ENCODE measurements at places on chromosomes 4 and X.

GRCh38 chr4:173518425-173519102, 11.5 kb downstream of the HAND2 start:
- no peak for DNase-seq

GRCh38 chr4:172962564-172963353, 205.9 kb upstream of the GALNT7 start:
- no peak for DNase-seq

DNA sequence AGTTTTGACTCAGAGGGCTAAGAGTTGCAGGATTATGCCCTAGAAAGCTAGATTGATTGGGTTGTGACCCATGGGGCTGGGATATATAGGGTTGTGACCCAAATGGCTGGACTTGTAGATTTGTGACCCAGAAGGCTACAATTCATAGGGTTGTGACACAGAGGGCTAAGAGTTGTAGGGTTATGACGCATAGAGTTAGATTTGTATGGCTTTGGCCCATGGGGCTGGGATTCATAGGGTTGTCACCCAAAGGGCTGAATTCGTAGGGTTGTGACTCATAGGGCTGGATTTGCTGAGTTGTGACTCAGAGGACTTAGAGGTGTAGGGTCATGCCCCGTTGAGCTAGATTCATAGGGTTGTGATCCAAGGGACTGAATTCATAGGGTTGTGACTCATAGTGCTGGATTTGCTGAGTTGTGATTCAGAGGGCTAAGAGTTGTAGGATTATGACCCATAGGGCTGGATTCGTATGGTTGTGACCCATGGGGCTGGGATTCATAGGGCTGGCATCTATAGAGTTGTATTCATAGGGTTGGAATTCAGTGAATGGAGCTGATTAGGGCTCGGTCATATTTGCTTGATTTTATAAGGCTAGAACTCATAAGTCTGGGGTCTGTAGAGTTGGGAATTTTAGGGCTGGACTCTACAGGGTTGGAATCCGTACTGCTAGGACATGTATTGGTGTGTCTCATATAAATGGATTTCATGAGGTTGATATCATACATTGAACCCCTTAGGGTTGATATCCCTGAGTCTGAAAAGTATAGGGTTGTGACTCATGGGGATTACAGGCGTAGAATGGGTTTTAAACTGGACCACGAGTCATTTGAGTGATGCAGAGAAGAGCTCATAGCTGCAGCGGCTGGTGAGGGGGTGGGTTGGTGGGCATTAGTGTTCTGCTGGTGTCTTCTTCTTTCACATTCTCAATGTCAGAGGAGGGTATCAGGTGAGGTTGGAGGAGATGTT, 125.7 kb downstream of the CRLF2 start:
- DNase-seq, result no peak

DNA sequence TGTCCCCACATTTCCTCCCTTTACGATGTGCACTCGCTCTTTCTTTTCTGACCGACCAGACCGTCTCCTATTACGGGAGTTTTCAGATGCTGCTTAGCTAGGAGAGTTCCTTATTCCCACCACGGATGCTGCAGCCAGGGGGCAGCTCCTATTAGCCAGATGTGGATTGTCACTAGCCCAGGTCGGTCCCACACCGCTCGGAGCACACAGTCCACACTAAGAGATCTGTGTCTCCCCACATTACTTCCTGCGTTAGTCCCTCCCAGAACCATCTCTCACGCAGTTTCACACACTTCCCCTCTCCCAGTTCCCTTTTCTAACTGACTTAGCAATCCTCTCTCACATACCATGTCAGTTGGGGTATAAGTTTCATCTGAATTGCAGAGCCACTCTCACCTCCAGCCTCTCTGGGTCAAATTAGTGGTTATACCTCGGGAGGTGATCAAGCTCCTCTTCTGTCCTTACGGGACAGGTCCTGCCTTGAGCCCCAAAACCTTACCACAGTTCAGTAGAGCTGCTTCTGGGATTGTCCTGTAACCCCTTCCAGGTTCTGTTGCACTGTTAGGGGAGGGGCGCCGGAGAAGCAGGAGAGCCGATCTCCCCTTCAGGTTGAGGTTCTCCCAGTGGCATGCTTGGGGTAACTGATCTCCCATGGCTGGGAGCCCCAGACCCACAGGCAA, 28.2 kb downstream of the SULT1E1 start:
- DNase-seq, result no peak

DNA sequence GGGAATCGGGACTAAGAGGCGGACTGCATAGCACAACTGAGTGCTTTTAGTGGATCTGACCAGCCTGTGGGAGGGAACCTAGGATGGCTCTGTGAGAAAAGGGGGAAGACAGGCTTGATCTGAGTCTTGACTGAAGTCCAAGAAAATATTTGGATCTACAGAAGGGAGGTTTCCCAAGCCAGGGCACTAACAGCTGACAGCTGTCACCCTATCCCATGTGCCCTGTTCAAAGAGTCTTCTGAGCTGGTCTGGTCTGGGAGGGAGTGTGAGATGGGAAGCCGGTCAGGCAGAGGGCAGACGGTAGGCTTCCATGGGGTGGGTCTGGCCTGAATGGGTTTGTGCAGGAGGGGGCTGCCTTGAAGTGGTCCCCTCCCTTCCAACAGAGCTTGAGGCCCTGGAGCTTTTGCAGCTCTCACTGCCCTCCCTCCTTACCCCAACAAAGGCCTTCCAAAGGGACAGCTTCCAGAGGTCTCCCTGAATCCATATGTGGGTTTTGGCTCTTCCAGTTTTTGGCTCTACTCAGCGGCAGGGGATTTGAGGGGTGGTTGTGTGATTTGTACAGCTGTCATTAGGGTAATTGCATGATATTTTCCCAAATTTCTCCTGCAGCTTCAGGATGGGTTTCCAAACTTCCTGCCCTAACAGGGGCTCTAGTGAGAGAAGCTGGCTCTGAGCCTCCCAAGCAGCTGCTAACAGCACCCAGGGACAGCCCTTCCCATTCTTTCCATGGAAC, 643.7 kb downstream of the BCOR start:
- DNase-seq, result no peak

DNA sequence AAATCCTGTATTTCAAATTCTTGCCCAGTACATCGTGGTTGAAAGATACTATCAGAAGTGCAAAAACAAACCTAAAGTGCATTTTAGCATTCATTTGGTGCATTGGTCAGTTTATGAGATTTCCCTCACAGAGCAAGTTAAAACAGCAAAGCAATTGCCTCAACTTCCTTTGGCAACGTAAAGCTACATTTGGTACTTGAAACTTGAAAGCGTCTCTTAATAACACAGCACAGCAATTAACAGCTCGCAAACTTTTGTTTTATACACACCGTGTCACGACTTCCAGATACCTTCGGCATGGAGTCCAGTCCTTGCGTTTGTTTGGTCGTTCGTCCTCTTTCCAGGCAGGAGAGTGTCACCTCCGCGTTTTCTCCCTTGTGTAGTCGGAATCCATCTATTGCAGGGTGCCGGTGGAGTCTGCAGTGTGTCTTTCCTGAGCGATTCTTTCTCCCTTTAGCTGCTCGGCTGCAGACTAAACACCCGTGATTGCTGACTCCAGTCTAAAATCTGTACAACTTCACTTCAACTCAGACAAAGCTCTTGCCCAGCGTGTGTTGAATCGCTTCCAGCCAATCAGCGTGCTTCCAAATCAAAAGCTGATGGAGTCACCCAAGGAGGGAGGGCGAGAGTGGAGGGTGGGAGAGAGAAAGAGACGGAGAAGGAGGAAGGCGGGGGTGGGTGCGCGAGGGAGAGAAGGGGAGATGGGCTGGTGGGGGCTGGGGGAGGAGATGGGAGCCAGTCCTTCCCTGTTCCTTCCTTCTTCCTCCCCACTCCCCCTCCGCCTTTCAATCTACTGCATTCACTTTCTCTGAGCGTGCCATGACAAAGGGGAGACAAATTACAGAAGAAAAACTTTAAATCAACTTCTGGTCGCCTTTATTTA, at the start of gene PCDH18:
TSS of gene PCDH18 (minus strand) at position 509 of the 883 bp plus-strand sequence. CDS start at position 103, 406 bp downstream.
- DNase-seq, result no peak

DNA sequence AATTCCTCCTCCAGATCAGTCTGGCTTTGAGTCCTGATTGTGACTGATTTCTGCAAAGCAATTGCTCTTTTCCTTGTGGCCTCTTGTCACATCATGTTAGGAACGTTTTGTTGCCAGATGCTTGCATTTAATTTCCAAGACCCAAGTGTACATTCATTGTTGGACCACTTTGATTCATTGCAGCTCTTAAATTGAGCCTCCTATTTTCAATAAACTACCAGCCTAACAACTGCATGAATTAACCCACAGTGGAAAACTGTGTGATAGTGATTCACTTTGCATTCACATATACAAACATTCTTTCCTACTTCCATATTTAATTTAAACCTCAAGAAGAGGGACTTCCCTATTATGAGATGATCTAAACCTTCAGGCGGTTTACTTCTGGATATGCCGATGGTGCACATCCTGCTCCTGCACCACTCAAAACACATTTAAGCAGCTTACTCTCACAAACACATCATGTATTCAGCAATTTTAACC, 118.4 kb downstream of the AFF1 start:
- no peak for DNase-seq

- no peak for DNase-seq
Measured at GRCh38 chrX:124665621-124666400, 319.4 kb downstream of the SH2D1A start.

GRCh38 chrX:9737363-9737762, 28.3 kb downstream of the GPR143 start:
- DNase-seq, result no peak
